Lower lobe of right lung (tissue), 2 donors: ENCODE measurements at places on chromosomes 16 and 17. TPM values are rescaled to one million over a fixed set of nuclear protein-coding genes. Genes with fewer than 3 reads are reported as not detected.

DNA sequence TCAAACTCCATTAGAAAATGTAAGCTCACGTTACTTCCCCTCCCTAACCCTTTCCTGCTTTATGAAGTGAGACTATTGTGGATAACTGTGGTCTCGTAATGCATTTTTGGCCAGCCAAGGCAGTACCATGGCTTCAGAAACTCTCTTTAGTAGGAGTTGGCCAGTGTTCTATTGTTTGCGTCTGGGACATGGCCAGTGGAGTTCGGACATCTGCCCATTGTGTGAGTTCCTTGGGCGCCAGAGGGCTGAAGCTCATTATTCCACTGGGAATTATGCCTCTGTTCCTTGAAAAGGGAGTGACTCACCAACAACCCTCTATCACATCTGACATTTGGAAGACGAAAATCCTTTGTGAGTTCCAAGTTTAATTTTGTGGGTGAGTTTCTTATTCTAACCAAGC, 319.5 kb upstream of the SOX9 start:
- DNase-seq, result no peak

The DHRS7C gene
- total RNA-seq, result not detected

DNA sequence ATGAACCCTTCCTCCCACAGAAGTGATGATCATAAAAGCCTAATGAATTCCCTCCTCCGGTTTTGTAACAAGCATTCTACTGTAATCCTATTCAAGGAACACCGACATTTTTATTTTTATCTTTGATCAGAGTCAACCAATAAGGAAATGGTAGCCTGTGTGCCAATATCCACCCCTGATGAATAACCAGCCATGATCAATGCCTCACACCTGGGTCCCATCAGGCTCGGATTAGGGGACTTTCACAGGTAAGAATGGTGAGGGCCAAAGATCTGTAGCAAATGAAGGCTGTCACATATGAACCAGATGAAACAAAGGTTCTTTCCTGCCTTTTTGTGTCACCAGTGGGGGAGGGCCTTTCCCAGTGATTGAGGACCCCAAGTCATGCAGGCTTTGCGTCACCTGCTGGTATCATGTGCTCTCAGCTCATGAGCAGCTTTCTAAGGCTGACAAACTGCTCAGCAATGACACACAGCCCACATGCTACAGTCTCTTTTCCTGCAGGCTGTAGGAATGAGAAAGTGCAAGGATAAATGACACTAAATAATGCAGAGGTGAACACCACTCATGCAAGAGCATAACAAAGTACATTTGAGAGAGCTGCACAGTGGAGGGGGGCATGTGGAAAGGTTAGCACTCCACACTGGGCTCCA, 34.9 kb downstream of the TOM1L2 start:
- no peak for DNase-seq

The TP53TG3B gene
- not detected for total RNA-seq

The MMP15 gene
- 21.5 TPM for total RNA-seq

- DNase-seq, result no peak
These were observed 2.7 kb upstream of the KRTAP17-1 start for GRCh38 chr17:41318231-41318630.

The GAST gene
- total RNA-seq, result not detected

The DLX4 gene
- 3.0 TPM for total RNA-seq

GRCh38 chr17:31854672-31855071, 4.4 kb downstream of the COPRS start:
- DNase-seq, result no peak

The C16orf95 gene
- 3.0 TPM for total RNA-seq

DNA sequence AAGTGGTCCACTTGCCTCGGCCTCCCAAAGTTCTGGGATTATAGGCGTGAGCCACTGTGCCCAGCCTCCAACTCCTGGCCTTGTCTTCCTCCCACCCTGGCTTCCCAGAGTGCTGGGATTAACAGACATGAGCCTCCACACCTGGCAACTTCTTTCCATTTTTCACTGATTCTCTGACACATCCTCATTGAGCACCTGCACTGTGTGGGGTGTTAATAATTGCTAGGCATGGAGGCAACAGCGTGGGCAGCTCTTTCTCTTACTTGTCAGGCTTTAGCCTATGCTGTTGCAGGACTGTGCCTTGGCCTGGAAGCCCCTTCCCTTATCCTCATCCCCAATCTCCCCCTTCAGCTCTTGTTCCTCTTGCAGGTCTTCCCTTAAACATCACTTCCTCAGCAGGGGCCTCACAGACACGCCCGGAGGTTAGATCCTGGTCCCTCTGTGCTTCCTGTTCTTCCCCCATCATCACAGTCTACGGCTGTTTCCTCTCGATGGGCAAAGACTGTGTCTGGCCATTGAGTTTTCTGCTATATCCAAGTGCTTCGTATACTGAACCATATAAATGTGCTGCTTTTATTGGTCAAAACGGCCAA, 7.9 kb downstream of the QPRT start:
- DNase-seq, result no peak

- no peak for DNase-seq
These were observed 23.0 kb upstream of the SLC38A8 start for GRCh38 chr16:84065536-84066132.

DNA sequence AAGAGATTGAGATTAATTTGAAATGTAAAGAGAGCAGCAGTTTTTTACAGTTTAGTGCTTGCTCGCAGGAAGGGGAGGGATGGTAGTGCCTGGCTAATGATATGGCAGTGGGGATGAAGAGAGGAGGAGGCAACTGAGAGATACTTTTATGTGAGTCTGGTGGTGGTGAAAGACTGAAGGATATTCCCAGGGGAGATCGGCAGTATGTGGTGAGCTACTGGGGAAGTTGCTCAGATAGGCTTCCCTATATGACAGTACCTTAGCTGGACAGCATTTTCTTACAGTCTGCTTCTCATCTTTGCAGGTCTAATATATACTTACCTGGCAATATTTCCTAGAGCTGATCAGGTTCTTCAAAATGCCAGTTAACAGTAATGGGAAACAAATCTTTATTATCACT, 8.6 kb downstream of the CEP95 start:
- DNase-seq, result no peak

GRCh38 chr16:19348578-19349315, 63.2 kb downstream of the CLEC19A start:
- DNase-seq, result no peak

The TLCD3B gene
- not detected for total RNA-seq

DNA sequence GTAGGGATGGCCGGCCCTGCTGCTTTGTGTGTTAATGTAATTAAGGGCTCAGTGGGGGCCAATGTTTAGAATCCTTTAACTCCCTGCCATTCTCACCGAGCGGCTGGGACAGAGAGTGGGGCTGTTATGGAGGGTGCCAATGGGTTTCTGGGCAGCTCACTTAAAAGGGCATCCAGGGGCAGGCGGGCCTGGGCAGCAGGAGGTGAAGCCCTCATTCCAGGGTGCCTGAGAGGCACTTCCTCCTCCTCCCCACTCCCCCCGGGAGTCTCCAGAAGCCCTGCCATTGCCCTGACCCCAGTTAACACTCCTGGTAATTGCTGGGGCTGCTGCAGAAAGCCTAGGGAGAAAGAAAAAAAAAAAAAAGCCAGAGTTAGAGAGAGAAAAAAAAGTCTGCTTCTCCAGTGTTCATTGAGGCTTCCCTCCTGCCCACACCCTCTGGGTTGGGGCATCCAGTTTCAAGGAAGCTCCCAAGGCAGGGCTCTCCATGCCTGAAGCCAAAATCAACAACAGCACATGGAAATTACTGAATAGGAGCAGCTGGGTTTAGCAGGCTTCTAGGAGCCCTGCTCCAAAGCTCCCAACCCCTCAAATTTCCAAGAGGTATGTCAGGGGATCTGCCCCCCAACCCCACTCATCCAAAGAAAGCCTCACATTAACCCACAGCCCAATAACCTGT, 28.0 kb downstream of the CUEDC1 start:
- no peak for DNase-seq

The CCL4L2 gene
- total RNA-seq, result 2.6 TPM

The KRTAP2-3 gene
- not detected for total RNA-seq

GRCh38 chr16:65279576-65279975, 157.7 kb upstream of the CDH11 start:
- no peak for DNase-seq

- DNase-seq, result no peak
These were observed 66.0 kb downstream of the SNX20 start for GRCh38 chr16:50614955-50615724.

GRCh38 chr17:45338023-45338781, 21.4 kb upstream of the MAP3K14 start:
- no peak for DNase-seq

The EVI2B gene
- total RNA-seq, result 130 TPM

- DNase-seq, result no peak
These were observed 53.9 kb downstream of the MYO1D start for GRCh38 chr17:32822996-32823395.

DNA sequence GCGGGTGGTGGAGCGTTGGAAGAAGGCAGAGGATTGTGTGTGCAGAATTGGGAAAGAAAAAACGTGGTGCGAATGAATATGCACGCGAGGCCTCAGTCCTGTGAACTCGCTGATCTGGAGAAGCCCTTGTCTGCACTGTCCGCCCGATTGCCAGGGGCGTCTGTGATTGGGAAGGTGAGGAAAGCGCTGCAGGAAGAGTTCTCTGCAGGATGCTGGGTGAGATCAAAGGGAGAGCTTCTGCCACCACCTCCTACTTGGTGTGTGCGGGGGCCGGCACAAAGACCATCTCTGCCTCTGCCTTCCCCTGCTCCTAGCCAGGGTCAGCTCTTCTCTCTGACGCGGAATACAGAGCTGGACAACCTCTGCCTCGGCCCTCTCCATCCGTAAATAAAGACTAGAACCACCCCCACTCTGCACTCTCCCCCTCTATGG, 841 bp upstream of the RAB5C start:
- DNase-seq, result no peak

The FOXN1 gene
- 0.15 TPM for total RNA-seq

The KRT12 gene
- total RNA-seq, result not detected

The LITAFD gene
- not detected for total RNA-seq

The ACSM5 gene
- 4.3 TPM for total RNA-seq

DNA sequence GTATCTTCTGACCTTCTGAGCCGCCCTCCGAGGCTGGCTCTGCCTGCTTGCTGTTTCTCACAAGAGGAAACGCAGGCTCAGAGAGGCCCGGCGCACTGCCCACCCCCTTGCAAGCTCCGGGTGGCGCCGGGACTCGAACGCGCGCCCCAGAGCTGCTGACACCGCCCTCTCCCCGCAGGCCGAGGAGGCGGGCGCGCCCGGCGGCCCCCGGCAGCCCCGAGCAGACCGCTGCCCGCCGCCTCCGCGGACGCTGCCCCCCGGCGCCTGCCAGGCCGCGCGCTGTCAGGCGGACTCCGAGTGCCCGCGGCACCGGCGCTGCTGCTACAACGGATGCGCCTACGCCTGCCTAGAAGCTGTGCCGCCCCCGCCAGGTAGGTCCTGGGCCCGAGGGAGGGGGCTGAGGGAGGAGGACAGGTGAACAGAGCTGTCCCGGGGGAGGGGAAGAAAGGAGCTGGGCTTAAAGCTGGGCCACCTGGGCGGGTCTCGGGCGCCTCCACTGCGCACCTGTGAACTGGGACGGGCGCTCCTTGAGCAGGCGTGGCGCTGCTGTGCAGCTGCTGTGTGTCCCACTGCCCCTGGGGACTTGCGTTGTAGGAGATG, 18.2 kb downstream of the WFDC1 start:
- DNase-seq, result peak; percentile 58

The C17orf50 gene
- not detected for total RNA-seq

DNA sequence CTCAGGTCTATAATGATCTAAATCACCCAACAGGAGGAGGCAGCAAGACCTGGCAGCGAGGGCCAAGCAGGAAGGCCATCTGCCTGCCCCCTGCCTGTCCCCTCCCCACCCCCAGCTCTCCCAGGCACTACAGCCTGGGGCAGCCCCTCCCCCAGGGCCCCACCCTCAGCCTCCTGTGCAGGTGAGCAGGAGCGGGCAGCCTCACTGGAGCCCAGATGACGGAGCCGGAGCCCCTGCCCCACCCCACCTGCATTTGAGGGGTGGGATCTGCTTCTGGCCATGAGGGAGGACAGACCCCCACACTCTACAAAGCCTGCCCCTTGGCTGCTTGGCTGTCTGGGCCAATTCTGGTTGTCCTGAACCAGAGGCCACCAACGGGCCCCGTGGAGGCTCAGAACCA, 12.4 kb upstream of the BAHCC1 start:
- DNase-seq, result no peak

GRCh38 chr17:12021623-12022140, 1.0 kb downstream of the MAP2K4 start:
- DNase-seq, result no peak

- DNase-seq, result no peak
These were observed 139.6 kb downstream of the CDK5R1 start for GRCh38 chr17:32626379-32626791.

GRCh38 chr17:48873209-48873608, 19.4 kb upstream of the ATP5MC1 start:
- no peak for DNase-seq

- DNase-seq, result no peak
These were observed 24.7 kb downstream of the SSH2 start for GRCh38 chr17:29905086-29905878.

DNA sequence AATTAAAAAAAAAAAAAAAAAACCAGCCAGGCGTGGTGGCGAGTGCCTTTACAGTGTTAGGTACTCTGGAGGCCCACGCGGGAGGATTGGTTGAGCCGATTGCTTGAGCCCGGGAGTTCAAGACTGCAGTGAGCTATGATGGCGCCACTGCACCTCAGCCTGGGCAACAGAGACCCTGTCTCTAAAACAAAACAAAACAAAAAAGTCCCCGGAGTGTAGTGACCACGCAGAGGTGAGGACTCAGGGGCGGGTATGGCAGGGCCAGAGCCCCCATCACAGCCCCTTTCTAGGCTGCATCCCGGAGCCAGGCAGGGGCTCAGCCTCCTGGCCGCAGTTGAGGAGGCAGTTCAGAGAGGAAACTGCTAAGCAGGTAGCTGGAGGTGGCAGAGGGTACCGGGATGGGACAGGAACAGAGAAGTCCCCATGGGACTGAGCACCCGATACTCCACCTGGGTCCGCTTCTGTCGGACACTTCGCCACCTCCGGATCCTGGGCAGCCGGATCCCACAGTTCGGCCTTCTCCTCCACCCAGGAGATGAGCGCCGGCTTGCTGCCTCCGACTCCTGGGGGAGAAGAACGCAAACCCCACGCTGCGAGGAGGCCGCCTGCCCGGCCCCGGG, 800 bp downstream of the ZNF747 start:
- no peak for DNase-seq
